Effector memory CD4-positive, alpha-beta T cell (primary cell): ENCODE measurements at places on chromosomes 2 and 18.

DNA sequence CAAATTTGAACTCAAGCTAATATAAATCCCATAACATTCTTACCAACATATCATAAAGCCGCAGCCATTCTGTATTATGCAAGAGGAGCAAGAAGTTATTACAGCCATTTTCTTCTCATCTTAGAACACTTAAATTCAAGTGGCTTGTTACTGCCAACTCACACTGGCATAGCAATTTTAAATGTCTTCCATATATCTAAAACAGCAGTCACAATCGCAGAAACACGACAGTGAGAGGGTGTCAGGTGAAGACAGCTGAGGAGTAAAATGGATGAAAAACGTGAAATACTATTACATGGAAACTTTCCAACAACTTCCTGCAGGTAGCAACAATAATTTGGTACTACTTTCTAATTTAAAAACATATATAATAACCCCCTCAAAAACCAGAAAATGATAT is 17.9 kb downstream of the PPP3R1 start:
- DNase-seq = no peak

DNA sequence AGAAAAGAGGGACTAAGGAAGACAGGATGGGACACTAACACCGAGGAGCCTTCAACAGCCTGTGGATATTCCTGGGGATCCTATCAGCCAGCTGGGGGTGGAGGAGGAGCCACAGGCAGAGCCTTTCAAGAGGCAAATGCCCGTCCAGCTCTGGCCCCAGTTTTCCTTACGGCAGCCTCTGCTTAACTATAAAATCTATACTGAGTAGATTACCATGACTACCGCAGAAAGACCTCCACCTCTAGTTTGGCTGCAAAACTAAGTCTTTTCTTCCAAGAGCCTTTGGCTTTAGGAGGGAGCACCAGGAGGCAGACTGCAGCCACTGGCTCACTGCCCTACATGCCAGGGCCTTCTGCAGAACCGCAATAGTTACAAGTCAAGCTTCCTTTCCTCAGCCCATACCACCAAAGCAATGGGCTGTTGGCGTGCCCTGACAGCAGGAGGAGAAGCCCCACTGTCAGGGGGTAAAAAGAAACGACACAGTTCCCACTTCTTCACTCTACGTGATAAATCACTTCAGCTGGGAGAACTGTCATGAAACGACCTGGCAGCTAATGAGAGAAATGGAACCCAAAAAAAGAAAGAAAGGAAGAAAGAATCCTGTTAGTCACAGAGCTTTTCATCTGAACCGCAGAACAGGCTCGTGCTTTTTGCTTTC is 25.1 kb upstream of the CREB1 start:
- DNase-seq = no peak

DNA sequence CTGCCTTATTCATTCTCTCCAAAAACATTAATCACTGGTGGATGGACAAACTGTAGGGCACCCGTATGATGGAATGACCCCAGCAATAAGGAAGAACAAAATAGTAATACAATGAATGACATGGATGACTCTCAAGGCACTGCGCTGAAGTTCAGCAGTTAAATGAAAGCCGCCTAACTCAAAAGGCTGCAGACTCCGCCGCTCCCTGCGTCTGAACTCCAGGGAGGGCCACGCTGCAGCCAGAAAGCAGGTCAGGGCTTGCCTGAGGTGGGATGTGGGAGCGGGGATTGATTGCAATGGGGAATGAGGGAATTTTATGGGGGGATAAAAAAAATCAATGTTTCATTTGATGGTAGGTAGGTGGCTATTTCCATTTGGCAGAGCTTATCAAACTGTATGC is 86.5 kb upstream of the LAPTM4A start:
- no peak for DNase-seq

- peak; percentile 36 for DNase-seq
Observed at GRCh38 chr2:96163768-96164429, 18.7 kb upstream of the DUSP2 start.
